ENCODE measurements at places on chromosomes 6 and 20. TPM values are rescaled to one million over a fixed set of nuclear protein-coding genes. Genes with fewer than 3 reads are reported as not detected.
A peak's percentile ranks its signal among the peaks of the same experiment; 100 is the strongest.

DNA sequence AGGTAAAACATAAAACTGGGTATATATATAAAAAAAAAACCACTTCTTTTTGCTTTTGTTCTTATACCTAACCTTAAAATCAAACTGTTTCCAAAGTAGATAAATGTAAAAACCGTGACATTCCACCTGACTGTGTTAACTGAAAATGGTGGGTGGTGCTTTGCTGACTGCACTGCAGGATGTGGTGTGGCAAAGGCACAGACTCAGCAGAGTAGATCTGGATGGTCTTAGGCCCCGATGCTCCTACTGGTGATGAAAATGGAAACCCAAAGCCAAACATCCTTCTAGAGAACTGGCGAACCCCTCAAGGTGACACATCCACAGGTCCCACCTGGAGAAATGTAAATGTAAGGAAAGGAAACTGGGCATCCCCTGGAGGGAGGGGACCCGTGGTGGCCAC is 8.9 kb downstream of the TGIF2 start:
- DNase-seq = no peak

The HACE1 gene
- 13.7 TPM for total RNA-seq

- DNase-seq = no peak
These were observed 148.6 kb downstream of the LRRC1 start for GRCh38 chr6:53943395-53943794.

The SCRT2 gene
- not detected for total RNA-seq

The SNAI1 gene
- total RNA-seq = not detected

The RFX6 gene
- not detected for total RNA-seq

DNA sequence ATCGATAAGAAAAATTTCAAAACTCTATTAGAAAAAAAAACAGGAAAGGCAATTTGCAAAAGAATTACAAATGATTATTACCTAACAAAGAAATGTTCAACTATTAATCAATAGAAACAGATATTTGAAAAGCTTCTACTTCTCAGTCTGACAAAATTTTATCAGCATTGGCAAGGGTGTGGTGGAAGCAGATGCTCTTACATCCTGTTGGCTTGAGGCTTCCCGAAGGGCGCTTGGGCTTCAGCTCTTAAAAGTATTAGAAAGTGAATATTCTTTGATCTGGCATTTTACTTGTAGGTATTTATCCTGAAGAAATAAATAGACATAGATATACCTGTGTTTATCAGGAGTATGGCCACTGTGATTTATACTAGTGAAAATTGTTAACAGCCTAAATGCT is 38.7 kb downstream of the SLC35D3 start:
- DNase-seq = no peak

- DNase-seq = no peak
These were observed 94.0 kb downstream of the STK35 start for GRCh38 chr20:2195614-2196013.

The ADTRP gene
- total RNA-seq = 0.64 TPM

GRCh38 chr6:126803769-126804168 is 314.7 kb upstream of the RSPO3 start:
- no peak for DNase-seq

GRCh38 chr6:42047790-42048405 is 2.4 kb upstream of the TAF8 start:
- no peak for DNase-seq

The THBS2 gene
- total RNA-seq = 18.6 TPM

DNA sequence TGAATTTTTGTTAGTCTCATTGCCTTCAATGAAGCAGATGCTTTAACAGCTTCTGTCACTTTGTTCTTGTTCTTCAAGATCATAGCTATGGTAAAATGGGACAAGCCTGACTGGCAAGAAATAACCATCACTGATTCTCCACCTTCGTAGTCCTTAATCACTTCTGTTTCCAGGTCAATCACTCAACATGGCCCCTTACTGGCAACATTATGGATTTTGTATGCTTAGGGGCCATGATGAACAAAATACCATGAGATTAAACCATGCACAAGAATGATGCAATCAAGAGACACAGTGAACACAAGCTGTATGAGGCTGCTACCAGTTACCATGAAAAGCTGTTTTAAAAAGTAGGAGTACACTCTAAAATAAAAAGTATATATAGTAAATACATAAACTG is 32.8 kb downstream of the ADNP start:
- DNase-seq = no peak

DNA sequence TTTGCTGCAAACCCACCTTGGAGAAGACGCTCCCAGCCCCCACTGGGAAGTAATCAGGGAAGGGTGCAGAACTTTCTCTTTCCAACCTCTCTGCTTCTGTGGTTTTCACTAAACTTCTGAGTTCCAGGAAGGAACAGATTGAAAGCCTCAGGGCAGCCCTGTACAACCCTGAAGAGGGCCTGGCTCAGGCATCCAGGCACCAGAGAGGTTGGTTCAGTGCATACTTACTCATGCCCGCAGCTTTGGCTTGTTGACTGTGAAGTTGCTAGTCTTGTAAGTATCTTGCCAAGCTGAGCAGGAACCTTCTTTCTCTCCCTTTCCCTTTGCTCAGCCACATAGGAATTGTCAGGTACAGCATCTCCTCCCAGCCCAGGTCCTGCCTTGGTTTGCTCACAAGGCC is 272.2 kb upstream of the FOXQ1 start:
- no peak for DNase-seq

The ARHGAP18 gene
- total RNA-seq = 96.8 TPM

- no peak for DNase-seq
These were observed 20.6 kb downstream of the MMP24OS start for GRCh38 chr20:35257175-35257909.

The TRIM27 gene
- total RNA-seq = 64.4 TPM

DNA sequence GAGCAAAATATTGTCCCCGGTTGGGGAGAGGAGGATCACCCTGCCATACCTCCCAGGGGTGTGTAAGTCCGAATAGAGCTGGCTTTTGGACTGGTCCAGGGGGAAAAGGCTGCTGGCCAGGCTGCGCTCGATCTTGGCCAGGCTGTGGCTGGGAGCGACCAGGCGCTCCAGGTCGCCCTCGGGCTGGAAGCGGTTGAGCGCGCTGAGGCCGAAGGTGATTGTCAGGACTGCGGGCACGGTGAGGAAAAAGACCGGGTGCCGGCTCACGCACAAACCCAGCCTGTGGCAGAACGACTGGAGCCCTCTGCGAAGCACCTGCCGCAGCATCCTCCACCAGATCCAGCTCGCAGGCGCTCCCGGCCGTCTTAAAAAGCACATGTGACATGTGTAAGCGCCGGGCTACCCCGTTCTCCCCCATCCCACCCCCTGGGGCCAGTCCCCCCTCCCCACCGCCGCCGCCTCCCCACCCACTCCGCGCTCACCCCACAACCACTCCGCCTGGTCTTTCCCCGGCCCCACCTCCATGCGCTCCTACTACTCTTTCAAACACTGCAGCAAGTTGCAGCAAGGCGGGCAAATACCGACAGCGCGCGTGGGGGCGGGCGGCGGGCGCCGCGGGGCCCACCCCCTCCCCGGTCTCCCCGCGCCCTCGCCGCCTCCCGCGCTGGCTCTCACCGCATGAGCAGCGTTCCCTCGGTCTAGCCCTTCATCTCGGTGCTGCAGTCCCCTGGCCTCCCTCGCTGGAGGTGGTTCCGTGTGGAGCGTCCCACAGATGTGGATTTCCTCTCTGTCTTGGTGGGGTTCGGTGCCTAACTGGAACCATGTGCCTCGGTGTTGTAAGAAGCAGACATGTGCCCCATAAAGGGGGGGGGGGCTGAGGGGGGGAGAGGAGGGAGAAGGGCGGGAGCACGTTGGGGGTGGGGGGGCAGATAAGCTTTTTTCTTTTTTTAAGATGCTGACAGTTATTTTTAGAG is 42.4 kb downstream of the PTCHD4 start:
- DNase-seq = no peak

The LMBRD1 gene
- total RNA-seq = 29.7 TPM

- DNase-seq = no peak
These were observed 167.4 kb upstream of the THBS2 start for GRCh38 chr6:169420912-169421543.

DNA sequence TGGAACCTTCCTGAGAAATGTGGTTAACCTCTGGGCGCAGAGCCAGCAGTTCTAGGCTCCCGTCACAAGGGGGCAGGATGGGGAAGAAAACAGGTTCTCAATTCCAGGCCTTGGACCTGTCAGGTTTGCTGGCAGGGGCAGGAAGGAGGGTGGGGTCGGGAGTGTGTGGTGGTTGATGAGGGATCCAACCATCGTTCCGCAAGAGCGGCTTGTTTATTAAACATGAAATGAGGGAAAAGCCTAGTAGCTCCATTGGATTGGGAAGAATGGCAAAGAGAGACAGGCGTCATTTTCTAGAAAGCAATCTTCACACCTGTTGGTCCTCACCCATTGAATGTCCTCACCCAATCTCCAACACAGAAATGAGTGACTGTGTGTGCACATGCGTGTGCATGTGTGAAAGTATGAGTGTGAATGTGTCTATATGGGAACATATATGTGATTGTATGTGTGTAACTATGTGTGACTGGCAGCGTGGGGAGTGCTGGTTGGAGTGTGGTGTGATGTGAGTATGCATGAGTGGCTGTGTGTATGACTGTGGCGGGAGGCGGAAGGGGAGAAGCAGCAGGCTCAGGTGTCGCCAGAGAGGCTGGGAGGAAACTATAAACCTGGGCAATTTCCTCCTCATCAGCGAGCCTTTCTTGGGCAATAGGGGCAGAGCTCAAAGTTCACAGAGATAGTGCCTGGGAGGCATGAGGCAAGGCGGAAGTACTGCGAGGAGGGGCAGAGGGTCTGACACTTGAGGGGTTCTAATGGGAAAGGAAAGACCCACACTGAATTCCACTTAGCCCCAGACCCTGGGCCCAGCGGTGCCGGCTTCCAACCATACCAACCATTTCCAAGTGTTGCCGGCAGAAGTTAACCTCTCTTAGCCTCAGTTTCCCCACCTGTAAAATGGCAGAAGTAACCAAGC is 29.6 kb downstream of the SRSF3 start:
- DNase-seq = peak; percentile 74

GRCh38 chr6:148984531-148985056 is 237.8 kb downstream of the UST start:
- DNase-seq = no peak

DNA sequence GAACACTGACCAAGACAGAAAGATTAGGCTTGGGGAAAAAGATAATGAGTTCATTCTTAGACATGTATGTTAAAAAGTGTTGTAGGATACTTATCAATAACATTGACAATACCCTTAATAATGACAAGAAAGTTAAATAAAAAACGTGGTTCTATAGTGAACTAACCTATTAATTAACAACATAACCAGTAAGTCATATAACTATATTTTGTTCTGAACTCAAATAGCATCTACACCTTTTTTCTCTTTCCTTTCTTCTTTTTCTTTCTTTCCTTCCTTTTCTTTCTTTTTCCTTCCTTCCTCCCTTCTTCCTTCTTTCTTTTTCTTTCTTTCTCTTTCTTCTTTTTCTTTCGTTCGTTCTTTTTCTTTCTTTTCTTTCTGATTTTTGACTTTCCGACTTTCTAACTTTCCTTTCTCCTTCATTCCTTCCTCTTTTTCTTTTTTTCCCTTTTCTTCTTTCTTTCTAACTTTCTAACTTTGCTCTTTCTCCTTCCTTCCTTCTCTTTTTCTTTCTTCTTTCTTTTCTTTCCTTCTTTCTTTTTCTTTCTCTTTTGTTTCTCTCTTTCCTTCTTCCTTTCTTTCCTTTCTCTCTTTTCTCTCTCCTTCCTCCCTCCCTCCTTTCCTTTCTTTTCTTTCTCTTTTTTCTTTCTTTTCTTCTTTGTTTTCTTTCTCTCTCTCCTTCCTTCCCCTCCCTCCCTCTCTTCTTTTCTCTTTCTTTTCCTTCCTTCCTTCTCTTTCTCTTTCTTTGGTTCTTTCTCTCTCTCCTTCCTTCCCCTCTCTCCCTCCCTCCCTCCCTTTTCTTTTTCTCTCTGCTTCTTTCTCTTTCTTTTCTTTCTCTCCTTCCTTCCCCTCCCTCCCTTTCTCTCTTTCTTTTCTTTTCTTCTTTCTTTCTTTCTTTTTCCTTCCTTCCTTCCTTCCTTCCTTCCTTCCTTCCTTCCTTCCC is 24.6 kb downstream of the PRSS35 start:
- no peak for DNase-seq

The ANGPT4 gene
- not detected for total RNA-seq

GRCh38 chr6:146123616-146124015 is 94.8 kb downstream of the GRM1 start:
- DNase-seq = no peak

DNA sequence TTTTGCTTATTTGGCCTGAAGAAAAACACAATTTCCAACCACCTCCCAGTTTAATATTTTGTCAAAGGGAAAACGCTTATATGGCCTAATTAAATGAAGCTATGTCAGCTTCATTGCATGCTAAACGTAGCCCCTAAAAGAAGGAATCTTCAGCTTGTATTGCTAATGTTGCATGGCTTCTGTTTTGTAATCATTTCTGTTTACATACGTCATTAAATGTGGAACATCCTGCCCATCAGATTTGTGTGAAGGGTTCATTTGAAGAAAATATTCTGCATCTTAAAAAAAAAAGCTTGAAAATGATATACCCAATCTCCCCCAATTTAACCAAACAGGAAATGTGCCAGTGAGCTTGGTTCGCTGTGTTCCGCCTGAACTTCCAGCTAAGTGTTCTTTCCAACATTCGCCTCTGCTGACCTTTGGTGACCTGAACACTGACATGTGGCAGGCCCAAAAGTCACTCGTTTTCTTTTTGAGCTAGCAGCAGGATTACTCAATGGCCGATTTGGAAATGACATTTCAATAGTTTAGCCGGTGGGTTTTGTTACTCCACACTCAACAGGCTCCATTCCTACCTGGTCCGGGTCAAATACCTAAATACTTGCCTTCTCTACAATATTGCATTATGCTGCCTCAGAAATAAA is 12.7 kb upstream of the SIRT5 start:
- no peak for DNase-seq

- DNase-seq = no peak
These were observed 260.7 kb upstream of the PLCB4 start for GRCh38 chr20:8808202-8808535.

The CST7 gene
- total RNA-seq = not detected

The CNR1 gene
- total RNA-seq = not detected

DNA sequence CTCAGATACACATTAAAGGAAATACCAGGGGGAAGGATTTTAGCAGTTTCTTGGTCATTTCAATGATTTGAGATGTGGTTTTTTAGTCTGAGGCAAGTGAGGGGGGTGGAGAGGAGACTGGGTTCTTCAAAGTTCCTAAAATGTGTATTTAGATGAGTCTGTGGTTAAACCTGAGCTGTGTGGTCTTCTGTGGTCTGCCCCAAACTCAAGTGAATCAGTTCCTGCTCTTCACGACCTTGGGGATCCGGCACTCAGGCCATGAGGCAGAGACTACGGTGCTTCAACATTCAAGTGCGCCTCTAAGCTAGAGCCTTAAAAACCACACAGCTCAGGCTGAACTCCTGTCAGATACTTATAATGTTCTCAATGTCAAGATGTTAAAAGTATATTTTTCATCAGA is 406.7 kb downstream of the LMBRD1 start:
- no peak for DNase-seq

GRCh38 chr20:24953621-24954133 is 4.6 kb downstream of the CST7 start:
- DNase-seq = no peak

GRCh38 chr6:168147205-168147738 is 68.3 kb upstream of the FRMD1 start:
- DNase-seq = no peak

The CALHM4 gene
- 1.3 TPM for total RNA-seq

The WFDC10B gene
- total RNA-seq = not detected
